Activated B cell treated with CpG ODN at 0.5 μM for 24 hours (primary cell): ENCODE measurements at places on chromosomes 1 and 21. TPM values are rescaled to one million over a fixed set of nuclear protein-coding genes. Genes with fewer than 3 reads are reported as not detected.

- no peak for DNase-seq
- H3K36me3 ChIP-seq, result no peaks in the 10 kb centered on the region
- no peaks in the 10 kb centered on the region for H3K27me3 ChIP-seq
- H3K4me1 ChIP-seq, result peaks cover 12% of the 10 kb centered on the region
- H3K4me3 ChIP-seq, result no peak overlapping the region
- H3K27ac ChIP-seq, result no peak overlapping the region
Measured at GRCh38 chr1:185373813-185374529, 56.9 kb upstream of the IVNS1ABP start.

DNA sequence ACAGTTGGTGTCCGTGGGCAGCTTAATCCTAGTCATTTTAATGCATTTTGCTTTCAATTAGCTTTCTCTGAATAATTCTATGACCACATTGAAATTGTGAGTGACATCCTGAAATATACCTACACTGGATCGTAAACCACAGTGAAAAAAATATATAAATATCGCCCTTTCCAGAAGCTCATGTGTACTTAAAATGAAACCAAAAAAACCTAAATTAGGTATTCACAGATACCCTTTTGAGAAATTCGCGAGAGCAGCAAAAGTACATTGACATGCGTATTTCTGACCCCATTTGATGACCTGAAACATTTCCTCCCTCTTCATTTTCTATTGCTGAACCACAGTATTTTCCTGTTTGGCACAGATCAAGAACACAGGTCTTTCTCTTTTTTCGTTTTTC lies 253.8 kb downstream of the LTN1 start:
- no peak overlapping the region for H3K27ac ChIP-seq
- H3K4me1 ChIP-seq, result no peaks in the 10 kb centered on the region
- no peaks in the 10 kb centered on the region for H3K36me3 ChIP-seq
- no peak overlapping the region for H3K4me3 ChIP-seq

DNA sequence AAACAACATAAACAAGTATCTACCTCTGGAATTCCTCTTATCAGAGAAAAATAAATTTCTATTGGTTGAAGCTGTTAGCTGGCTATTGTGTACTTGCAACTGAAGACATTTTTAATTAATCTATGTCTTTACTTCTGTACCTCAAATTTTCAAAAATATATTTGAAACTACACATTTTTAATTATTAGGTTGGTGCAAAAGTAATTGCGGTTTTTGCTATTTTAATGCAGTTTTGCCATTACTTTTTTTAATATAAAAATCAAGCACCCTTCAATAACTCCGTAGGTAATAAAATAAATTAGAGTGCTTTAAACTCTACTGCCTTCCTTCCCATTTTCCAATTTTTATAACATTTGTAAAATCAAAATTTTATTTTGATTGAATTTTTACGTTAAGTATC lies 262.1 kb upstream of the DUSP10 start:
- H3K4me1 ChIP-seq, result peaks cover 1% of the 10 kb centered on the region
- no peak overlapping the region for H3K4me3 ChIP-seq
- DNase-seq, result no peak
- H3K36me3 ChIP-seq, result no peaks in the 10 kb centered on the region
- H3K27me3 ChIP-seq, result no peaks in the 10 kb centered on the region

DNA sequence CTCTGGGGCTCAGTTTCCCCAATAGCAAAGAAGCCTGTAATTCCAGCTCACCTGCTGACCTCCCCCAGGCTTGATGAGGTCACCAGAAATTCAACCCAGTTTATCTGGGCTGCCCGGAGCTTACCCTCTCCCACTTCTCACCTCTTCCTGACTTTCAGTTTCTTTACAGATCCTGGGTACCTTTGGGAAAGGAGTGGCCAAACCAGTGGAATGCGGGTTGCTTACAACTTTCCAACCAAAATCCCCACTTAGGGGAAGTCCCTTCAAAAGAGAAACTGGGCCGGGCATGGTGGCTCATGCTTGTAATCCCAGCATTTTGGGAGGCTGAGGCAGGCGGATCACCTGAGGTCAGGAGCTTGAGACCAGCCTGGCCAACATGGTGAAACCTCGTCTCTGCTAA lies 5.9 kb upstream of the MARCKSL1 start:
- no peak for DNase-seq
- H3K36me3 ChIP-seq, result no peaks in the 10 kb centered on the region
- H3K27ac ChIP-seq, result no peak overlapping the region
- H3K4me1 ChIP-seq, result peaks cover 43% of the 10 kb centered on the region
- H3K4me3 ChIP-seq, result no peak overlapping the region

DNA sequence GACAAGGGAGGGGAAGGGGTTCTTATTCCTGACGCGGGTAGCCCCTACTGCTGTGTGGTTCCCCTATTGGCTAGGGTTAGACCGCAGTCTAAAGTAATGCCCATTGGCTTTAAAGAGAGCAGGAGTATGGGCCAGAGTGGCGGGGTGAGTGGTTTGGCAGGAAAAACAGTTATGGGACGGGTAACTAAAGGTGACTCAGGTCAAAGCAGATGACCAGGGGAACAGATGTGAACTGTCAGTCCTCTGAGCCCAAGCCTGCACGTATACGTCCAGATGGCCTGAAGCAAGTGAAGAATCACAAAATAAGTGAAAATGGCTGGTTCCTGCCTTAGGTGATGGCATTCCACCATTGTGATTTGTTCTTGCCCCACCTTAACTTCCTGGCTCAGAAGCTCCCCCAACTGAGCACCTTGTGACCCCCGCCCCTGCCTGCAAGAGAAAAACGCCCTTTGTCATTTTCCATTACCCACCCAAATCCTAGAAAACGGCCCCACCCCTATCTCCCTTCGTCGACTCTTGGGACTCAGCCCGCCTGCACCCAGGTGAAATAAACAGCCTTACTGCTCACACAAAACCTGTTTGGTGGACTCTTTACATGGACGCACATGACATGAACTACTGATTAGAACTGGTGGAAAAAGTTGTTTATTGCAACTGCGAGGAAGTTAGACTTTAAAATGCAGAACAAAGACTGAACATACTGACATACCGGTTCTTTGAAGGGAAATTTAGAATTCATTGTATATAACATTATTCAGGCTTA lies 758 bp upstream of the ATAD3B start:
- peaks cover 3% of the 10 kb centered on the region for H3K36me3 ChIP-seq
- H3K27ac ChIP-seq, result peak overlapping the region; percentile 82
- H3K4me3 ChIP-seq, result peak overlapping the region; percentile 90
- no peaks in the 10 kb centered on the region for H3K27me3 ChIP-seq
- H3K4me1 ChIP-seq, result peaks cover 25% of the 10 kb centered on the region

- no peak overlapping the region for H3K4me3 ChIP-seq
- no peak for DNase-seq
- no peaks in the 10 kb centered on the region for H3K36me3 ChIP-seq
- peaks cover 9% of the 10 kb centered on the region for H3K4me1 ChIP-seq
- no peak overlapping the region for H3K27ac ChIP-seq
Measured at GRCh38 chr1:151862604-151863003, 9.1 kb upstream of the THEM5 start.

DNA sequence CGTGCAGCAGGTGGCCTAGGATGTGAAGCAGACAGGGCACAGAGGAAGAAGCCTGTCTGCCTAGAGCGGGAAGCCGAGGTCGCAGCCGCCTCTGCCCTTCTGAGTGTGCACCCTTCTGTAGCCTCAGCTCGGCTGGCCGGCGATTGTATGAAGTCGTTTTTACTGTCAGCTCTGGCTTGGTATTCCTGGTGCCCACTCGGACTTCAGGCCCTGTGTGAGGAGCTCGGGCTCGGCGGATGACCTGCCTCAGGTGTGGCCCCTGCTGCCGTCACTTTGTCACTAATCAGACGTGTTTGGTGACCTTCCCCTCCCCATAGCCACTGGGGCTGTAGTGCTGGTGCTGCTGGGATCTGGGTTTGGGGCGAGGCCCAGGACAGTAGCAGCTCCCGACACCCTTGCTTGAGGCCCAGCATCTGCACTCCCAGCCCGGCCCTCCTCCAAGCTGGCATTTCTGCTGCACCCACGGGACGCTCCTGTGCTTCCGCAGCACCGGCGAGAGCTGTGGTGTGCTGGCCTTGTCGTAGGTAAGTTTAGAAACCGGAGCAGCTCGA lies 18.1 kb downstream of the SLX9 start:
- no peak overlapping the region for H3K27ac ChIP-seq
- peaks cover 70% of the 10 kb centered on the region for H3K36me3 ChIP-seq
- no peak overlapping the region for H3K4me3 ChIP-seq
- no peaks in the 10 kb centered on the region for H3K27me3 ChIP-seq

GRCh38 chr1:91883470-91883869 lies 2.5 kb downstream of the TGFBR3 start:
- H3K4me3 ChIP-seq, result no peak overlapping the region
- H3K4me1 ChIP-seq, result peaks cover 20% of the 10 kb centered on the region
- no peak for DNase-seq
- H3K36me3 ChIP-seq, result no peaks in the 10 kb centered on the region
- no peak overlapping the region for H3K27ac ChIP-seq
- peaks cover 37% of the 10 kb centered on the region for H3K27me3 ChIP-seq

DNA sequence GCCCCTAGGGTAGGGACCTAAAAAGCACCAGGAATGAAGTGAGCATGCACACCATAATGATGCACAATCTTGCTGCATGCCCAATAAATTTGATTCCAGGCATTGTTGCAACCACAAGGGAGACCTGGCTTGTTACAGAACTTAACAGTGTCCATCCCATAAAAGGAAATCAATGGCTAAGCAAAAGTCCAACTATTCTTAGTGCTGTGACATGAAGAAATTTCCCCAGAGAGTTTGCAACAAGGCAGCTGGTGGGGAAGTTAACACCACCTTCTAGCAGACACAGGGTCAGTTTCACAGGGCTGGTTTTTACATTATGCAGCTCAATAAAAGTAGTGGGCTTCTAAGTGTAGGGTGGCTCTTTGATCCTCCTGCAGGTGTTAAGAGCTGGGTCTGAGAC lies 221.1 kb downstream of the KCNJ6 start:
- H3K4me1 ChIP-seq, result no peaks in the 10 kb centered on the region
- no peak overlapping the region for H3K27ac ChIP-seq
- no peak overlapping the region for H3K4me3 ChIP-seq
- peaks cover 11% of the 10 kb centered on the region for H3K27me3 ChIP-seq
- H3K36me3 ChIP-seq, result no peaks in the 10 kb centered on the region
- no peak for DNase-seq

Gene MPL
- total RNA-seq, result not detected in 2 replicates

Gene PIGR
- total RNA-seq, result 0.49 and 1.00 TPM in 2 replicates

GRCh38 chr1:81499487-81499886 lies 301.2 kb upstream of the ADGRL2 start:
- H3K27me3 ChIP-seq, result no peaks in the 10 kb centered on the region

- peak overlapping the region; percentile 42 for H3K27ac ChIP-seq
- no peak for DNase-seq
- H3K4me1 ChIP-seq, result peaks cover 69% of the 10 kb centered on the region
- H3K36me3 ChIP-seq, result no peaks in the 10 kb centered on the region
Measured at GRCh38 chr1:110783292-110783918, 89.5 kb upstream of the CD53 start.

- DNase-seq, result no peak
- no peak overlapping the region for H3K27ac ChIP-seq
- no peaks in the 10 kb centered on the region for H3K36me3 ChIP-seq
- H3K4me3 ChIP-seq, result no peak overlapping the region
Measured at GRCh38 chr1:153032073-153032472, 1.1 kb downstream of the SPRR1B start.

GRCh38 chr1:229509576-229509975 lies 1.4 kb upstream of the NUP133 start:
- peaks cover 30% of the 10 kb centered on the region for H3K4me1 ChIP-seq
- peaks cover 14% of the 10 kb centered on the region for H3K36me3 ChIP-seq
- H3K4me3 ChIP-seq, result peak overlapping the region; percentile 90
- H3K27ac ChIP-seq, result peak overlapping the region; percentile 59

Gene HCRTR1
- total RNA-seq, result not detected in 2 replicates

- peaks cover 23% of the 10 kb centered on the region for H3K36me3 ChIP-seq
- DNase-seq, result no peak
- peak overlapping the region; percentile 96 for H3K4me3 ChIP-seq
- H3K4me1 ChIP-seq, result peaks cover 65% of the 10 kb centered on the region
- H3K27me3 ChIP-seq, result no peaks in the 10 kb centered on the region
Measured at GRCh38 chr1:113931451-113931851, 2.3 kb downstream of the HIPK1 start.

DNA sequence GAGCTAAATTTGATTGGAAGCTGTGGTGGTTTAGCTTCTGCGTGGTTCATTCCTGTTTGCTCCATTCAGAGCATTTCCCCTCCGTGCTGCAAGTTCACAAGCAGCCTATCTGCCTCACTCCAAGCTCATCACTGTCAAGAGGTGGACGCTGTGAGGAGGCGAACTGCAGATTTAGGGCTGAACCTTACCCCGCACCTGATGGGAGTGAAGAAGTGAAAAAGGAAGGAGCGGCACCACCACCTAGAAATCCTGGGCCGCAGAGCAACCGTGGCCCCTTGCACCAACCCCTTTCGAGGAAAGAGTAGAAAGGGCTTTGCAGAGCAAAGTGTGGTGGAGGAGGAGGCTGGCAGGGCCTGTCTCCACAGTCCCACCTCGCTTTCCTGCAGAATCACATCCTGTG lies 117.4 kb downstream of the IER5 start:
- H3K27me3 ChIP-seq, result peaks cover 9% of the 10 kb centered on the region
- no peak overlapping the region for H3K27ac ChIP-seq
- no peaks in the 10 kb centered on the region for H3K36me3 ChIP-seq

Gene F3
- total RNA-seq, result 0.40 and 0.76 TPM in 2 replicates

Gene UBE2U
- total RNA-seq, result not detected in 2 replicates

DNA sequence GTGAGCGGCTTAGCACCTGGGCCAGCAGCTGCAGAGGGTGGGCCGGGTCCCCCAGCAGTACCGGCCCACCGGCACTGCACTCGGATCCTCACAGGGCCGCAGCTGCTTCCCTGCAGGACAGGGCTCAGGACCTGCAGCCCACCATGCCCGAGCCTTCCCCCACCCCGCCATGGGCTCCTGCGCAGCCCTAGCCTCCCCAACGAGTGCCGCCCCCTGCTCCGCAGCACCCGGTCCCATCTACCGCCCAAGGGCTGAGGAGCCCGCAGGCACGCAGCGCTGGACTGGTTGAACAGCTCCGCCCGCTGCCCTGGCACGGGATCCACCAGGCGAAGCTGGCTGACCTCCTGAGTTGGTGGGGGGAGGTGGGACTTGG lies 6.3 kb upstream of the ACBD6 start:
- H3K4me1 ChIP-seq, result no peaks in the 10 kb centered on the region
- H3K27me3 ChIP-seq, result peaks cover 10% of the 10 kb centered on the region
- H3K27ac ChIP-seq, result no peak overlapping the region

DNA sequence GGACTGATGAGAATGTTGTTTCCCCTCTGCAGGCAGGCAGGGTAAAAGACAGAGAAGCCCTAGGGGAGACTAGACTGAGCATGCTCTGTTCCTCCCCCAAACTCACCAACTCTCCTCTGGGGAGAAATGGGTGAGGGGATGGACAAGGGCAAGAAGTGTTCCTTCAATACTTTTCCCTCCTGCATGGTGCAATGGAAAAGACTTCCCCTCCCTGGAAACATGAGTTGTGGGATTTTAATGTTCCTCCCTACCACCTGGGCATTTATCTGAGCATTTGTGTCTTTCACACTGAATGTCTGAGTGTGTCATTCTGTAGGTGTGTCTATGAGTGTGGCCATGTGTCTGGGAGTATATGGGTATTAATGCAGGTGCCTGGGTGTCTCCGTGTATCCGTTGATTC lies 275.7 kb downstream of the C1orf94 start:
- no peak overlapping the region for H3K27ac ChIP-seq
- DNase-seq, result no peak
- no peaks in the 10 kb centered on the region for H3K36me3 ChIP-seq
- no peaks in the 10 kb centered on the region for H3K4me1 ChIP-seq

GRCh38 chr1:182857212-182857611 lies 18.1 kb downstream of the DHX9 start:
- DNase-seq, result no peak
- no peaks in the 10 kb centered on the region for H3K27me3 ChIP-seq
- peaks cover 93% of the 10 kb centered on the region for H3K36me3 ChIP-seq
- H3K4me1 ChIP-seq, result no peaks in the 10 kb centered on the region
- no peak overlapping the region for H3K27ac ChIP-seq
- no peak overlapping the region for H3K4me3 ChIP-seq

- H3K27me3 ChIP-seq, result no peaks in the 10 kb centered on the region
- H3K4me3 ChIP-seq, result no peak overlapping the region
- no peak overlapping the region for H3K27ac ChIP-seq
- H3K36me3 ChIP-seq, result no peaks in the 10 kb centered on the region
- no peak for DNase-seq
Measured at GRCh38 chr21:29187944-29188343, 57.5 kb downstream of the MAP3K7CL start.

Gene XPR1
- 17.1 and 20.4 TPM in 2 replicates for total RNA-seq
